ENCODE measurements at places on chromosomes 13 and 19.

- DNase-seq, result no peak
Observed at GRCh38 chr19:50059045-50059444, 33.2 kb downstream of the ZNF473 start.

GRCh38 chr19:5679289-5680083 is 830 bp downstream of the MICOS13 start:
- DNase-seq, result peak; percentile 77

GRCh38 chr13:104318121-104318520 is 1251.9 kb upstream of the SLC10A2 start:
- DNase-seq, result no peak

- DNase-seq, result no peak
Observed at GRCh38 chr19:35483089-35483488, 7.2 kb downstream of the KRTDAP start.

DNA sequence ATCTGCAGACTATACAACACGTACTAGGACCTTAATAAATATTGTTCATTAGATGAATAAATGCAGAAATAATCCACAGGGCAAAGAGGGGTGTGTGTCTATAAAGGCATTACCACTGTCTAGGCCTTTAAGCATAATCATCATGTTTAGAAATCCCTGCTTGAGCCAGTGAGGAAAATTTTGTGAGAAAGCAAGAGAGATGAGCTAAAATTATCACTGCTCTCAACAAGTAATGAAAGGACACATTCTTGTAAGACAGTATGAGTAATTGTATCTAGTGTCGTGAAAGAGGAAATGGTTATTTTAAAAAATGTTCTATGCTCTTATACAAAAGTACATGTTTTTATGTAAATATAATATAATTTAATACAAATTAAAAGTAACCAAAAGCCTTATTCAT is 1699.4 kb downstream of the PCDH9 start:
- no peak for DNase-seq

DNA sequence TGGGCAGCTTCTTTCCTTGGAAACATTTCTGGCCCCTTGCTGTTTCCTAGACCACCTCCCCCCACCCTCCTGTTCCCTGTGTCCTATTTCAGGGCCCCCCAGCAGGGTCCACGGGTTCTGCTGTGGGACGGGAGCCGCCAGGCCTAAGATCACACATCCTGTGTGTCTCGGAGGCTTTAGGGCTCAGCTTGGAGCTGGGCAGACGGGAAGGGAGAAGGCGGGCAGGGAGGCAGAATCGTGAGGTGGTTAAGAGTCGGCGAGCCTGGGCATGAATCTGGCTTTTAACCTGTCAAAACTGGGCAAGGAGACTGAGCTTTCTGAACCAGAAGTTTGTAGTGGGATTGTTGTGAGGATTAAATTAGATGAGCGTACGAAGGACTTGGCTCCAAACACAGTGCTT is 4.8 kb downstream of the KCNC3 start:
- no peak for DNase-seq

DNA sequence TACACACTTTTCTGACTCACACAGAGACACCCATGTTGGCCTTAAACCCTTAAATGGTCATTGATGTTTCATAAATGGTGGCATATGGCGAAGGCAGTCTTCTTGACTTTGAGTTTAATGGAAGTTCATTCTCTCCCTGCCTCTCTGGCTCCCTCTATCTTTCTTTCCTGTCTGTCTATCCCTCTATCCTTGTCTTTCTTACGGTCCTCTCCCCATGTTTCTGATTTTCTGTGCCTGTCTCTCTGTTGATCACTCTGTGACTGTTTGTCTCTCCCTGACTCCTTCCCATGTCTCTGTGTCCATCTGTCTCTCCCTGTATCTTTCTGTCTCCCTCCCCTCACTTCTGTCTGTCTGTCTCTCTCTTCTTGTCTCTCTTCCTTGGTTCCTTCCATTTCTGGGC is 43.2 kb upstream of the SHKBP1 start:
- DNase-seq, result no peak

GRCh38 chr13:51993713-51994112 is 17.5 kb downstream of the ATP7B start:
- DNase-seq, result no peak

DNA sequence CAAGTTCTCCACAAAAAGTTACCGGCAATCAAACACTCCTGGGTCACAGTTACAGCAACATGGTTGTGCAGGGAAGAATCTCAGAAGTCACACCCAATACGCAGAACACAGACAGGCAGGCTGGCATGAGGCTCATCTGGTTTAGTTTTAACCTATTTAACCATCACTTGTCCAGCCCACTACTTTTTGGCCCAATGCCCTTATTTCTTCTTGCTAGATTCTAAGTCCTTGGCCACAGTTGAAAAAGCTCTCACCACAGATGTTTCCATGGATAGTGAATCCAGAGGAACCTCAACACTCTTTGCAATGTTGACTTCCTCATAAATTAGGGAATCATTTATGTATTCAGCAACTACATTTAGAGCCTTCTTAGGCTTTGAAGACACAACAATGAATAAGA is 50.7 kb upstream of the FNDC3A start:
- DNase-seq, result no peak
